RCC 7860 (cell line): ENCODE measurements at places on chromosomes 3 and 15.

DNA sequence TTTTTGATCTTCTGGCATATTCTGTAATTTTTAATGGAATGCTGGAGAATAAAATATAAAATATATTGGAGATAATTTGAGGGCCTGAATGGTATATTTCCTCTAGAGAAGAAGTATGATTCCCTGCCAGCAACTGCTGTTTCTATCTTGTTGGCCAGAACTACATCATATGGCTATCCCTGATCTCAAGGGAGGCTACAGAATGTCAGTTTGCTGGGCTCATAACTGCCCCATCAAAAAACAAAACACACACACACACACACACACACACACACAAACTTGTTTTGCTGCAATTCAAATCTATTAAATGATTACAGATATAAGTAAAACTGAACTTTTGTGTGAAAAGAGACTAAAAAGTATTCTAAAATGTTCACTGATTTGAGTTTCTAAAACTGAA lies 51.0 kb downstream of the RASA2 start:
- no peak for DNase-seq

DNA sequence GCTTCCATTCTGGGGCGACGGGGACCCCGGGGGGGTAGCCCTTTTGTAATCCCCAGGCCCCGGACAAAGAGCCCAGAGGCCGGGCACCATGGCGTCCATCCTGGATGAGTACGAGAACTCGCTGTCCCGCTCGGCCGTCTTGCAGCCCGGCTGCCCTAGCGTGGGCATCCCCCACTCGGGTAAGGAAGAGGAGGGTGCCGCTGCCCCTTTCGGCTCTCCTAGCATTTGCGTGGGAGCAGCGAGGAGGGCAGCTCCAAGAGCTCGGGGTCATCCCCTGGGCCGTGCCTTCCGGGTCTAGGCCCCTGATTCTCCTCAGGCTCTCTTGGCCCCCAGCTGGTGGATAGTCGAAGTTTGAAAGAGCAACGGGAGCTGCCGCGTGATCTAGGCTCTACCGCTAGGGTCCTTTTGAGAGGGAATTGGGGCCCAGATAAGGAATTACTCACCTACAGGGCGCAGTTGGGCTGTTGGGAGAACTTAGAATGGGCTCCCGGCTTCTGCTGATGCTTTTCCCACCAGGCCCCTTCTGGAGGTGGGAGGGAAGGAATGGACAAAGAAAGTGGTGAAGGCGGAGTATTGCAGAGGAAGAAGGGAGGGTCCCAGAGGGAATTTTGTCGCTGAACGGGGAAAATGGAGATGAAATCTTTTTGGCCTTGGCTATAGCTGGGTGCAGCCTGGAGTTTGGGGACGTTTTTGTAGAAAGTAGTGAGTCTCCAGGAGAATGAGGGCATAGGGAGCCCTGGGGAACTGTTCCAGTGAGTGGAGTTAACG lies 615 bp downstream of the VPS18 start:
- DNase-seq, result peak; percentile 67

GRCh38 chr3:11247362-11247761 lies 24.8 kb upstream of the ATG7 start:
- DNase-seq, result no peak

- no peak for DNase-seq
Observed at GRCh38 chr15:77015646-77016320, 20.9 kb downstream of the PSTPIP1 start.

DNA sequence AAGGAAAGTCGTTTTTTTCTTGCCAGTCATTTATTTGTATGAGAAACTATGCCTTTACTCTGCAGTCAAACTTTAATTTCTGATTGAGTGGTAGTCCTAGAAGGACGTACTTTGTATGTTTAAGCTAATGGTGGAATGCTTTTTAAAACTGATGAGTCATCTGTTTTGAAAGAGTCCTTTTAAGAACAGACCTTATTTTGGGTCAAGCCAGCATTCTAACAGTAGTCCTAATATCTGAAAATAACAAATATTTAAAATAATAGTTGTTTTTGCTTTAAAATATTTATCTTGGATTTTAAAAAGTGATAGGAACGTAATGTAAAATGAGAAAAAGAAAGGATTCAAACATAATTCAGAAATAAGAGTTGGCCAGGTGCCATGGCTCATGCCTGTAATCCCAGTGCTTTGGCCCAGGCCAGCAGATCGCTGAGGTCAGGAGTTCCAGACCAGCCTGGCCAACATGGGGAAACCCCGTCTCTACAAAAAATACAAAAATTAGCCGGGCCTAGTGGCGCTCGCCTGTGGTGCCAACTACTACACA lies 1.3 kb upstream of the LRRC58 start:
- peak; percentile 47 for DNase-seq

DNA sequence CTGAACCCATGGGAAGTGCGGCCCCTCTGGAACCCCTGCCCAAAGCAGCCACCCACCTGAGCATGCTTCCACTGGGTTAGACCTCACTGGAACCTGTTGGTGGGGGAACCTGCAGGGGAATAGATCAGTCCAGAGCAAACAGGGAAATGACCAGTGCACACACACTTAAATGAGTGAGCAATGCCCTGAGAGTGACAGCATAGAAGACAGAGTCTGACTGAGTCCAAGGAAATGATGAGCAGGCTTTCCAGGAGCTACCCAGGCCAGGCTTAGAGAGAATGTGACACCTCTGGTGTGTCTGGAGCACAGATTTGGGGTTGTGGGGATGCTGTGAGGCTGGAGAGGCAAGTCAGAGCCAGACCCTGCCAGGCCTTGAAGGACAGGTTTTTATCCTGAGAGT lies 28.5 kb downstream of the PLA1A start:
- DNase-seq, result no peak

GRCh38 chr15:77629070-77630030 lies 3.4 kb downstream of the LINGO1 start:
- DNase-seq, result no peak

DNA sequence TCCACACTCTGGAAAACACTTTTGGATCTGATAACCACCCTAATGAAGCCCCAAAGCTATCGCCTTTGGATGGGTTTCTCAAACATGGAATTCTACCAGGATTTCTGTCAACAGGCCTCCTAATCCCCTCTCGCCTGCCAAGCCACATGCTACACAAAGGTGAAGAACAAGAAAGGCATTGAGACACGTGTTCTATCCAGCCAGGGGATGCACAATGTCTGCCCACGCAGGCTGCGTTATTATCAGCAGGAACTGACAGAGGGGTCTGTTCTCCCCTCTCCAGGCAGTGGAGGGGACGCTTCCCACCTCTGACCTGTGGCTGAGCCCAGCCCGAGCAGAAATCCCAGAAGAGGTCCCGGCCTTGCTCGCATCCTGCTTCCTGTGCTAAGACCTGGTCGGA lies 45.4 kb upstream of the THBS1 start:
- no peak for DNase-seq

- no peak for DNase-seq
Observed at GRCh38 chr3:196699749-196700148, 12.3 kb downstream of the CEP19 start.

DNA sequence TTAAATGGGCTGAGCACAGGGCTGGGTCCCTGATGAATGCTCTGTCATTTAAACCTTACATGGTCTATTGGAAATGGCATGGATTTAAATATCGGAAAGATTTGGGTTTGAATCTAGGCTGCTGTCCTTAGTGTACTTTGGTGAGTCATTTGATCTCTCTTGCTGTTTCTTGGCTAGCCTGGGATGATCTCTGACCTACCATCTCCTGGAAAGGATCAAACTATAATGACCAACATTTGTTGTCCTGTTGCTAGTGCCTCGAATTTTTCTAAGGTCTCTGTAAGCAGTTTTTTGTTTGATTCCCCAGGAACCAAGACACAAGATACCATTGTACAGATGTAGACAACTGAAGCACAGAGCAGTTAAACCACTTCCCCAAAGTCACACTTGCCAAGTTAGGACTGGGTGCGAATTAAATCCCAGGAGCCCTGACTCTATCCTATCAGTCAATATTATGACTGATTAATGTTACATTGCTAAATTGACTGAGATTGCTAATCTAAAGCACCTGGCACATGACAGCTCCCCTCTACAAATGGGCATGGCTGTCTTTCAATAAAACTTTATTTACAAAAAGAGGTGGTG lies 244.9 kb upstream of the MCTP2 start:
- DNase-seq, result no peak

- DNase-seq, result no peak
Observed at GRCh38 chr15:92524161-92524560, 130.5 kb downstream of the ST8SIA2 start.

DNA sequence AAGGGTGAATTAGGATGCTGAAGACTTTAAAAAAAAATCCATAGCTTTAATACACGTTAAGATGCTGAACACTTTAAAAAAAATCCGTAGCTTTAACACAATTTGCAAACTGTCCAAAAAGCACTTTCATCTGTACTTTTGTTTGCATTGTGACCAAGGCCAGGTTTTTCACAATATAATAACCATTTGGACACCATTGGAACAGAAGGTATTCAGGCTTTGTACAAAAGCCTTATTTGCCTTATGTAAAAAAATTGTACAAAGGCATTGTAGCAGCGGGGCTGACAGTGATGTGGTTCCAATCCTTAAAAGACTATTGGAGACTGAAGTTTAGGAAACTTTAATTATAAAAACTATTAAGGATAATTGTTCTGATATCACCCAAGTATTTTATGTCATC lies 15.2 kb upstream of the ICE2 start:
- no peak for DNase-seq
